Thoracic aorta (tissue), 2 donors: ENCODE measurements at places on chromosomes 6 and 20.

DNA sequence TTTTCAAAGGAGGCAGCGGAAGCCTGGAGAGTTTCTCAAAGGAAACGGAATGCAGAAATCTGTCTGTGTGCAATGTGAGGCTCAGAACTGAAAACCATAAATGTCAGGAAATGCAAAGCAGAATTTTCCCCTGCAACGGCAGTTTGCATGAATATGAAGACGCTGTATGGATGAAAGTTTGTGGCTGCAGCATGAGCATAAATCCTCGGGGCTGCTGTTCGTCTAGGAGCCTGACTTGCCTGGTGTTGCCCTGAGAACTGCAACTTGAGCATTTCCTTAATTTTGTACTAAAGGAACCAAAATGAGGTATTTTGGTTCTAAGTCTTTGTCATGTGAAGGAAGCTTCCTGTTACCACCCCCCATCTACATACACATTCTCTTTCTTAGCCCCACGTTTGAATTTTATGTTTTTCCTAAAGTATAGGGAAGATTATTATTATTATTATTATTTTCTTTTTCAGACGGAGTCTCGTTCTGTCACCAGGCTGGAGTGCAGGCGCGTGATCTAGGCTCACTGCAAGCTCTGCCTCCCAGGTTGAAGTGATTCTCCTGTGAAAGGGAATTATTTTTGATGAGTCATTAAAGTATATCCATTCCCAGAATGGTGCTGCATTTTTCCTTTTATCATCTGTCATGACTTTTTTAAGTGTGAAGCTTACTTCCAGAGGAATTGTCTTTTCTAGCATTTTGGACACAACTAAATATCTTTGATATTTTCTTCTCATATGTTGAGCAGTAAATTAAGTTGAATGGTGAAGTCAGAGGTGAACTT lies 33.1 kb downstream of the MTHFD1L start:
- no peaks in the 10 kb centered on the region for H3K36me3 ChIP-seq
- H3K27me3 ChIP-seq: no peaks in the 10 kb centered on the region
- no peak for DNase-seq
- peaks cover 3% of the 10 kb centered on the region for H3K4me1 ChIP-seq
- H3K4me3 ChIP-seq: no peak overlapping the region

- peaks cover 17% of the 10 kb centered on the region for H3K4me1 ChIP-seq
- no peak overlapping the region for H3K27ac ChIP-seq
- no peak for DNase-seq
- no peaks in the 10 kb centered on the region for H3K36me3 ChIP-seq
- no peak overlapping the region for H3K4me3 ChIP-seq
Measured at GRCh38 chr6:156934069-156934460, 156.9 kb downstream of the ARID1B start.

DNA sequence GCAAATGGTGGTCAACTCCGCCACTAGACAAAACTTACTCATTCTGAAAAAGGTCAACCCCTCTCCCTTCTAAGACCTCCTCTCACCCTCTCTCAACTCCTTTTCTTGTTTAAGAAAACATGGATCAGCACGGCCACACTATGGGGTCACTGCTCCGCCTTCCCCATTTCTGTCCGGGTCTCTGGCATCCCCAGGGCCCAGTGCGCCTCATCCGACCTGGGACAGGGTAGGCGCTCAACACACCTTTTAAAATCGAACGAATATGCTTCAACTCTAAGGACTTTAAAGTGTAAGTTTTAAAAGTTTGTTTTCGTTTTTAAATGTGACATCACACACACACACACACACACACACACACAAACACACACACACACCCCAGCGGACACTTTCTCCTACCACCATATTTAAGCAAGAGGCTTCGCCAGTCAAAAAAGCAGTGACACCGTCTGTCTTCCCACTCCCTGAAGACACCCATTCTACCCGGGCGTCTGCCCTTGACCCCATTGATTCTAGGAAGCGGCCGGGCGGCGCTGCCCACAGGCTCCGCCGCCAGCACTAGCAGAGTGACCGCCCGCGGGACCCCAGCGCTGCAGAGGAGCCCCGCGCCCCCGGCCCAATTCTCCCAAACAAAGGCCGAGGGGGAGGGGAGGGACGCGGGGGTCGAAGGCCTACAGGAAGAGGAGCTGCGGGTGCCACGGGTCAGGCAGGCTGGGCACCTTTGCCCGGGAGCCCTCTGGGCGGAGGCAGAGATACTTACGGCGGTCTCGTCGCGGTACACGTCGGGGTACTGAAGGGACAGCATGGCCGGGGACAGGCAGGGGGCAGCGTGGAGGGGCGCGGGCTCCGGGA lies 568 bp downstream of the PREP start:
- H3K27ac ChIP-seq: peak overlapping the region; percentile 65
- DNase-seq: no peak
- peak overlapping the region; percentile 94 for H3K4me3 ChIP-seq
- H3K36me3 ChIP-seq: no peaks in the 10 kb centered on the region
- H3K4me1 ChIP-seq: peaks cover 3% of the 10 kb centered on the region

DNA sequence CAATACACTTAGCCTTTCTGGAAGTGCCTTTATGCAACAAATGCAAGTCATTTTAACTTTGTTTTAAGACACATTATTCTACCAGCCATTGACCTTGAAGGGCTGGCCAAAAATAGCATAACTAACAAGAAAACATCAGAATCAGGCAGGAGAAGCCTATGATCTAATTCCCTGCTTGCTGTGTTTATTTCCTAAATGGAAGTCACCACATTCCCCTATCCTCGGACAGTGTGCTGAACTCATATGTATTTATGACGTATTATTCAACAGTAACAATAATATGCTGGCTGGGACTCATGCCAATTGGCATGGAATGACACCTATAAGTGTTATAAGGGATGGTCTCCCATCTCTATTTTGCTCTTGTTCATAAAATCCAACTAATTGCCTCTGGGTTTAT lies 140.7 kb downstream of the MAP3K7 start:
- no peak overlapping the region for H3K4me3 ChIP-seq
- no peaks in the 10 kb centered on the region for H3K27me3 ChIP-seq
- peaks cover 13% of the 10 kb centered on the region for H3K4me1 ChIP-seq

DNA sequence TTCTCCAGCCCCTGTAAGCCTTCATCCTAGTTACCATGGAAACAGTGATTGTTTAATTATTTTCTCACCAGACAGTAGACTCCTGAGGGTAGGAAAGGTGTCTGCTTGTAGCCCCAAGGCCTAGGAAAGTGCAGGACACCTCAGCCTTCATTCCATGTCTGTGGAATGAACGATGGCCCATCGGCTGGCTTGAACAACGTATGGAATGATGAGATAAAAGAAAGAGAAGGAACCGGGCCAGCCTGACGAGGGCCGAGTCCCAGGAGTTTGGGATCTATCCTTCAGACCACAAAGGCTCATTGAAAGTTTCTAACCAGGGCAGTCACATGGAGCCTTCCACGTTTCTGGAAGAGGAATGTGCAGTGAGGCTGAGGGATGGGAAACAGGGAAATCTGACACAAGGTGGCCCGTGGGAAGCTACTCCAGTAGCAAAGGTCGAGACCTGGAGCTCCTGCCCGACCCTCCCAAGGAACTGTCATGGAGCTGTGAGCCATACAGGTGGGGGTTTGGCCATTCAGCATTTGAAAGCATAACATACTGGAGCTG lies 46.1 kb downstream of the PRDM1 start:
- H3K27me3 ChIP-seq: no peaks in the 10 kb centered on the region
- no peak overlapping the region for H3K27ac ChIP-seq
- DNase-seq: no peak
- H3K36me3 ChIP-seq: no peaks in the 10 kb centered on the region
- no peak overlapping the region for H3K4me3 ChIP-seq
- H3K4me1 ChIP-seq: no peaks in the 10 kb centered on the region

GRCh38 chr6:139602577-139602976 lies 228.1 kb upstream of the CITED2 start:
- no peak for DNase-seq
- no peak overlapping the region for H3K27ac ChIP-seq

DNA sequence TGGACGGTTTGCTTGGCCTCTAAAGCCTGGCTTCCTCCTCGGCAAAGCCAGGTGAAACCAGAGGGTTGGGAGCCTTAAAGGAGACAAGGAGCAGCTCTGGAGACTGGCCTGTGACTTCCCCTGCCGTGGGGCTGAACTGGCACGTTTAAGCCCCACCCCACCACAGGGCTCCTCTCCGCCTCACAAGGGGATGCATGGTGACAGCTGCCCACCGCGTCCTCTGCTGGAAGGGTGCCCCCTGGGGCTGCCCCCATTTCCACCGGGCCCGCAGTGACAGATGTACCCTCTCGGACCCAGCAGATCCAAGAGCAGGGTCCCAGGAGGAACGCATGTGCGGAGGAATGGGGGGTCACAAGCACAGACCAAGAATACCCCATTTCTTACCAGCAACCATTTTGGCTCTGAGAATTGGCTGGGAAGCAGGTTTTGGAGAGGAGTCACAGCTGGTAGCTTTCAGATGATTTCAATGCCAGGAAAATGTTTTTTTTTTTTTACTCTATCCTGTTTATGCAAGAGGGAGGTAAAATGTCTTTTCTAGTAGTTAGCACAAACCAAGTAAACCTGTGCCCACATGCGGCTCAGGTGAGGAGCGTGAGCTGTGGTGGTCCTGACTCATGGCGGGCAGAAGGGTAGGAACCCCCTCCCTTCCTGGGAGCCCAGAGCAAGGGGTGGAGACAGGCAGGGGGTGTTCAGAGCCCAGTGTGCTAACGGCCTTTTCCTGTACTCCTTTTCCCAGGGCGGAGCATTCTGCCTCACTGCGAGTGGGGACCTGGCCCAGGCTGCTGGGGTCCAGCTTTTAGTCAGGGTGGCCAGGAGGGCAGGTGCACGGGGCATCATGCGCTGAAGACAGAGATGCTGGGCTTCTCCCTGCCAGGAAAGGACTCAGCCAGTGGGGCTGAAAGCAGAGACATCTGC lies 33.0 kb downstream of the FRMD1 start:
- no peak for DNase-seq
- H3K27me3 ChIP-seq: no peaks in the 10 kb centered on the region
- H3K36me3 ChIP-seq: no peaks in the 10 kb centered on the region
- no peak overlapping the region for H3K27ac ChIP-seq
